ENCODE measurements at places on chromosomes 1 and 21.

DNA sequence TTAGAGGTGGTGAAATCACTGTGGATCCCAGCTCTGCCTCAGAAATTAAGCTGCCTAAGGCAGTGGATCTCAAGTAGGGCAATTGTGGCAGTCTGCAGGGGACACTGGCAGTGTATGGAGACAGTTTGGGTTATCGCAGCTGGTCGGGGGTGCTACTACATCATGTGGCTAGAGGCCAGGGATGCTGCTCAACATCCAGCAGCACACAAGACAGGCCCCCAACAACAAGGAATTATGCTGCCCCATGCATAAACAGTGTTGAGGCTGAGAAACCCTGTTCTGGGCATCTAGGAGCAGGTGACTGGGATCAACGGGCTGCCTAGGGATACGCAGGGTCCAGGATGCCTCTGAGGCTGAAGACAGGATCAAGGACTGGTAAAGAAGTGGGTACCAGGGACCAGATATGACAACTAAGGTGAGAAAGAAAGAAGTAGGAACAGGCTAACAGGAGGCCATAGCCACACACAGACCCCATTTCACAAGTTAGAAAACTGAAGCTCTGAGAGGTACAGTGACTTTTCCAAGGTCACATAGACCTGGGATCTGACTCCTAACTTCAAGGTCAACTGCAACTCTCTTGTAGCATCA lies 8.7 kb downstream of the BATF3 start:
- DNase-seq = peak; percentile 41

GRCh38 chr1:175307160-175307559 lies 114.6 kb upstream of the KIAA0040 start:
- no peak for DNase-seq

DNA sequence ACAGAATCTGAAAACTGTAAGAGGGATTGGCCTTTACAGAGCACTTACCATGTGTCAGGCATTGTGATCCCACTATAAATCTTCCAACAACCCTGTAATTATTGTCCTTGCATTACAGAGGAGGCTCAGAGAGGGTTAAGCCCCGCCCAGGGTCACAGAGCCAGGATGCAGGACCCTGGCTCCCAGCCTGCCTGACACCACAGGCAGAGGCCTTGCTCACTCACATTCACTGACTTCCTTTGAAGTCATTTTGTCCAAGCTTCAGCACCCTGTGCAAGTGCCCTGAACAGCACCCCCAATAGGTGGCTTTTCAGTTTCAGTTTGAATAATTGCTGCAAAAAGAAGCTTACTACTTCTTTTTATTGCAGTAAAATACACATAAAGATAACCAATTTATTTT lies 256.8 kb upstream of the NFIA start:
- DNase-seq = no peak

DNA sequence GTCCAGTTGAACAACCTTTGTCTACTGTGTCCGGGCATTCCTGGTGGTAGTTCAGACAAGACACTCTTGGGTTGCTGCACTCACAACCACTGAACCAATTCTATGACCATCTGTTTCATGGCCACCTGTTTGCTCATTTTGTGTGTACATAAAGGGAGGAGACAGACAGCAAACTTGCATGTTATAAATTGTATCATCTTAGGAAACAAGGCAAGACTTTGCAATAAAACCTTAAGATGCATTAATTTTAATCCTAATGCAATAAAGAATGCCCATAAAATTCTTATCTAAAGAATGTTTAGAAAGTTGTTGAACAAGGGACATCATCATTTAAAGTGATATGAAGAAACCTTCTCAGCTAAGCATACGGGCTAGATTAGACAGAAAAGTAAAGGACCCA lies 34.8 kb downstream of the ADAM30 start:
- no peak for DNase-seq

Measured in suprapubic skin (tissue), 4 donors.